ENCODE measurements at places on chromosomes 16 and 17.

DNA sequence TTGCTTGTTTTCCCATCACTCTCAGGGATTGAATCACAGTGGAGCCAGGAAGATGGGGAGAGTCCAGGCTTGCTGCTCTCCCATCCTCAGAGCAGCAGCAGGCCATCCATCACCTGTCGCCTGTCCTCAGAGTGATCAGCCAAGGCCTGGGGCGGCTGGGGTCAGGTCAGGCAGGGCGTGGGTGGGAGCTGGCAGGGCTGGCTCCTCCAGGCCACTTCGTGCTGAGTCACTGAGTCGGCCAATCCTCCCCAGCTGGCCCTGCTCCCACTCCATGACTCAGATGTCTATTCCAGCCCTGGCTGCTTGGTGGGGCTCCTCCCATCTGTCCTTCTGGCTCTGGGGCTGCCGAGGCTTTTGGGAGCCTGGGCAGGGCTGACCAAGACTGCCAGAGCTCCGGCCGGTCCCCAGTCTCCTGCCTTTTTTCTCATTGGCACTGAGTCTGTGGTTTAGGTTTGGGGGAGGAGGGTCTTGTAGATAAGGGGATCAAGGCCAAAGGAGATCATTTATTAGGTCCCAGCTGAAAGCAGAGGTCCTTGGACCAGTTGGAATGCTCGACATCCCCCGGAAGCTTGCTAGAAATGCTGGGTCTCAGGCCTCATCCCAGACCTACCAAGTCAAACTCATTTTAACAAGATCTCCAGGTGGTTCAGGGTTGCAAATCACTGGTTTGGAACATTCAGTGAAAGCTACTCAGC is 72.7 kb downstream of the ABCC1 start:
- peak; percentile 77 for DNase-seq

DNA sequence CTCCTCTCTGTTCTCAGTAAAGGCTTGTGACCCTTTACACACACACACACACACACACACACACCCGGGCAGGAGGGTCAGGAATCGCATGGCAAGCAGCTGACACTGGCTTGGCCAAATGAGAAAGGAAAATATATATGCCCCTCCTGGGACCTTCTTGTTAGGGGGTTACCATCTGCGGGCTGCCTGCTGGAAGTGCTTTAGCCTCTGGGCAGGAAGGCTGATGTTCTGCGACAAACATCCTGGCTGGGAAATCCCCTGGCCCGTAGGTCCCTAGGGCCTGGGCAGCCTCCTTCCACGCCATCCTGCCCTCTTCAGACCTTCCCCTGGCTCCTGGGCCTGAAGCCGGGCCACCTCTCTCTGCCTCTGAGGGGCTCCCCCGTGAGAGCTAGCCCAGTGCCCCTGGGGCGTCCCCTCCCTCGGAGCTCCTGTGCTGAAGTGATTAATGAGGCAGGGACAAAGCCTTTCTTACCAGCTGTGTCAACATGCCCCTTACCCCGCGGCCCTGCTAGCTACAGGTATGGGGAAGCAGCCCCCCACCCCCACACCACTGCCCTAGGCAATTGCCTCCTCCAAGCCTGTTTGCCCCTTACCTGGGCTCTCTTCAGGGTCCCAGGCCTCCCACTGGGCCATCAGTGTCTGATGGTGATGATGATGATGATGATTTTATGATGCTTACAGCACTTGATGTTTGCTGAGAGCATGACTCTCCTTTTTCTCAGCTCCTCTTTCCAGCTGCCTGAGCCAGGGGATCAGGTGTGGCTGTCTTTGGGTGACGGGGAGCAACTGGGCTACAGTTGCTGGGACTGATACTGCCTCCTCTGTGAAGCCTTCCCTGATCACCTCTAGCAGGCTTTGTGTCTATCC is 32.8 kb upstream of the ETV4 start:
- DNase-seq = no peak

- DNase-seq = no peak
Measured at GRCh38 chr16:58425756-58426494, 33.7 kb downstream of the GINS3 start.

DNA sequence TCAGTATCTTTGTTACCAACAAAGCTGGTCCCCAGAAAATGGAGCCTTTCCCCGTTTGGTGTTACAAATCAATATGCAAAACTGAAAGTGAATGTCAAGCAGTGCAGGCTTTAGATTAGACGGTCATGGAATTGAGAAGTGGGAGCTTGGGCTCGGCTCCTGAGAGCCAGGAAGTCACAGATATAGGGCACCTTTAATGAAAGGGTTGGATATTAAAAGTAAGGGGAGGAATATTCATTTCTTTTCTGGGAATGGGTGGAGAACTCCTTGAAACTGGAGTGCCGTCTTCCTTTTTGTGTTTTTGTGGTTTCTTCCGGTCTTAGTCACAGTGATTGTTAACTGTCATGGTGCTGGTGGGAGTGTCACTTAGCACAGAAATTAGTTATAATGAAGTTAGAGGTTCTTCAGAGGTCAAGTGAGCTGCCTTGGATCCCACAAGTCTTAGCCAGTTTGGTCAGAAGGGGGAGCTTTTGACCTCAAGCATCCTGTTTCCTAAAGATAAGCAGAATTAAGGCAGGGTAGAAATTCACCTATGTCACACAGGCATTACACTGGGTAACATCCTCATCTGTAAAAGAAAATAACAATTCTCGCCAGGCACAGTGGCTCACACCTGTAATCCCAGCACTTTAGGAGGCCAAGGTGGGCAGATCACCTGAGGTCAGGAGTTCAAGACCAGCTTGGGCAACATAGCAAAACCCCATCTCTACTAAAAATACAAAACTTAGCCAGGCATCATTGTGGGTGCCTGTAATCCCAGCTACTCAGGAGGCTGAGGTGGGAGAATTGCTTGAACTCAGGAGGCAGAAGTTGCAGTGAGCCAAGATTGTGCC is 9.6 kb upstream of the EIF1 start:
- DNase-seq = no peak

- no peak for DNase-seq
Measured at GRCh38 chr16:69717066-69717465, 9.3 kb downstream of the NQO1 start.

DNA sequence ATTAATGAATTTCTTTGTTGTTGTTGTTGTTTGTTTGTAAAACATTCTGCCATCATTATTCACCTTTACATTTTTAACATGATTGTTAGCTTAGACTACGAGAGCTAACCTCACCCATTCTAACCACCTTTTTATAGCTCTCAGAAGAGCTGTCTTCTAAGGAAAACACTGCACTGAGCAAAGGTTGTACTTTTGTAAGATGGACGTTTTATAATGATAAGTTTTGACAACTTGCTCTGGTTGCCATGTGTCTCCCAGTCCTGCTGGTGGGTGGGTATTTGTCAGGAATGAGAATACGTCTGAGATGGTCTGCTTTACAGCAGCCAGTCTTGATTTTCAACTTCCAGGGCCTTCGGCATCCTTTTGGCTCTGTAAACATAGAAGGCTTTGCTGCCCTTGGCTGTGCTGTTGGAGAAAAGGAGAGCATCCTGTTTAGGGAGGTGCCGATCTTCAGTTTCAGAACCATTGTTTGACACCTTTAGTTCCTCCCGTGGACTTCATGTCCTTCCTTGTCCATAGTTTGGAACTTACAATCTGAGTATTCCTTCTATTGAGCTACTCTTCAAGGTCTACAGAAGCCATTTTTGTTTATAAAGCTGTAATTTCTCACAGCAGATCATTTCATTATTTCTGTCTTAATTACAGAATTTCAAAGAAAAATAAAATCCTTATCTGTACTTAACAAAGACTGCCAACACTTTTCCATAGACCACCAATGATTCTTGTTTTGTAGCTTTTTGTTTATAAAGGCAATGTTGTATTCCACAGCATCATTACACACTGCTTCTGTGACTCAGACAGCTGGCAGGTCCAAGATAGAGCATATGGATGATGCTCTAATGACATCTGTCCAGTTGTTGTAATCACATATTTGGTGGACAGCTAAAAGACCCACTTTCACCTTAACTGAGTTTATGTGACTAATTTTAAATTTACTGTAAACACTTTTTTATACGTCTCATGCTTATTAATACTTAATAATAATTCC is 270.1 kb upstream of the TBX2 start:
- DNase-seq = no peak

DNA sequence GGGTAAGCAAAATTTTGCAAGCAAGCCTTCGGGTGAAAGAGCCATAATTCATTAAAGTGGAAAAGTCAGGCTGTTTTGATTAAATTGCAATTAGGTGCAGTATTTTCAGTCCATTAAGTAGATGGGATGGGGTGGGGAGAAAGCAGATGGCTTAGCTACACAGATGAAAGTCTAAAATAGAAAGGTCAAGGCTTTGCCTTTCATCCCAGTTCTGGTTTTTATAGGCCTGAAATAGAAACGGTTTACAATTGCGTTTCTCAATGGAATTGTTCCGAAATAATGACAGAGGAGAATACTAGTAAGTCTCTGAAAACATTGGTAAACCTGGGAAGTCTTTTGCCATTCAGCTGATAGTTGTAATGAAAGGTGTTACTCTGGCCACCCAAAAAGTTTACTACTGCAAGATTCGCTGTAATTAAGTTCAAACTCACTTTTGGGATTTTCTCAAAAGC is 1.5 kb downstream of the PPM1E start:
- DNase-seq = no peak

DNA sequence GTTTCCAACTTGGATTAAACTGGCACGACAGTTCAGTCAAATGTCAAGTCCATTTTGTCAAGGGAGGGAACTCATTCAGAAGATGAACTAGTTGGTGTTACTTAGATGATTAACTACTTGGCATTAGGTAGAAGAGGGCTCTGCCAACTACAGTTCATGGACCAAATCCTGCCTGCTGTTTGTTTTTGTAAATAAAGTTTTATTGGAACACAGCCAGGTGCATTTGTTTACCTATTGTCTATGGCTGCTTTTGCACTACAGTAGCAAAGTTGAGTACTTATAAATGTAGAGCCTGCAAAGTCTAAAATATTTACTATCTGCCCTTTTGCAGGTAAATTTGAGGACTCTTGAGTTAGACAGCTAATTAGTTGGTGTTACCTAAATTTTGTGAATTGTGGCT is 410.0 kb downstream of the MAF start:
- DNase-seq = no peak

- no peak for DNase-seq
Measured at GRCh38 chr17:81070541-81071246, 35.7 kb downstream of the BAIAP2 start.

- no peak for DNase-seq
Measured at GRCh38 chr17:51666971-51667705, 406.8 kb downstream of the UTP18 start.

DNA sequence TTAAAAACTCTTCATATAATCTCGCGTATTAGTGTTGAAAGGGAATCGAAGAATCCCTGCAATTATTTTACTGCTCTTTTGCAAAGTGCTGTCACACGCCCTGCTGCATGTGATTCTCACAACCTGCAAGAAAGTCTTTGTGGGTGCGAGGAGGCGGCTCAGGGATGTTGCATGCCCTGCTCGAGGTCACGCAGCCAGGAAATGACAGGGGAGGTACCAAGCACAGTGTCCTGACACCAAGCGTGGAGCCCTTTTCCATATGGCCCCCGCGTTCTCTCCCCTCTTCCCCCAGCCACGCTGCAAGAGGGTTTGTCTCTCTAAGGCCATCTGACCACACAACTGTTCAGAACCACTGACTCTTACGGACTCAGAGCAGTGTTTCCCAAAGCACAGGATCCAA is 37.6 kb downstream of the OR3A1 start:
- no peak for DNase-seq

DNA sequence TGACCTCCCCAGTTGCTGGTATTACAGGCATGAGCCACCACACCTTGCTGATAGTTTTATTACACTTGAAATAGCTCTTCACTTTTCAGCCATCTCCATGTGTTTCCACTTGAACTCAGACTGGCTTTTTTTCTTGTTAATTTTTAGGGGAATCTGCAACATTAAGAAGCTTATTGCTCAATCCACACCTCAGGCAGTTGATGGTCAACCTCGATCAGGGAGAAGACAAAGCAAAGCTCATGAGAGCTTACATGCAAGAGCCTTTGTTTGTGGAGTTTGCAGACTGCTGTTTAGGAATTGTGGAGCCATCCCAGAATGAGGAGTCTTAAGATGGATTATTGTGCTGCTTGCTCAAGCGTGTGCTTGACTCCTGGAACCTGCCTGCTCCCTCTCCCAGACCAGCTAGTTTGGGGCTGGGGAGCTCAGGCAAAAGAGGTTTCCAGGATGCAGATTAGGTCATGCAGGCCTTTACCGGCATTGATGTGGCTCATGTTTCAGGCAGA is 8.6 kb downstream of the ZNHIT3 start:
- DNase-seq = no peak

- peak; percentile 84 for DNase-seq
Measured at GRCh38 chr17:45143767-45144198, 4.5 kb upstream of the HEXIM1 start.
